ENCODE measurements at places on chromosomes 13 and 19.

DNA sequence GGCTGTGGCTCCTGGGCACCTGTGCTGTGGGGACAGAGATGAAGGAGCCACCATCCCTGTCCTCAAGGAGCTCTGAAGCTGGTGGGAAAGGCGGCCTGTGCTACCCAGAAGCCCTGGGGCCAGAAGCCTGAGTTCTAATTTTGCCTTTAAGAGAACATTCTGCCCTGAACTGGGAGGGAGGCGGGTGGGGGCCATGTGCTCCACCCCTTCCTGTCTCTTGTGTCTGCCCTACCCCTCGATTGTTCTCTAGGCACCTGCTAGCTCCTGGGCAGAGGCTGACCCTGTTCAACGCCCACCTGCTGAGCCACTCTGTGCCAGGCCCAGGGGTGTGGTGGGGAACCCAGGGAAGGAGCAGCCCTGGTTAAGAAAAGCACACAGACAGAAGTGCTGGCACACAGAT is 5.9 kb downstream of the TRAPPC6A start:
- DNase-seq, result no peak

DNA sequence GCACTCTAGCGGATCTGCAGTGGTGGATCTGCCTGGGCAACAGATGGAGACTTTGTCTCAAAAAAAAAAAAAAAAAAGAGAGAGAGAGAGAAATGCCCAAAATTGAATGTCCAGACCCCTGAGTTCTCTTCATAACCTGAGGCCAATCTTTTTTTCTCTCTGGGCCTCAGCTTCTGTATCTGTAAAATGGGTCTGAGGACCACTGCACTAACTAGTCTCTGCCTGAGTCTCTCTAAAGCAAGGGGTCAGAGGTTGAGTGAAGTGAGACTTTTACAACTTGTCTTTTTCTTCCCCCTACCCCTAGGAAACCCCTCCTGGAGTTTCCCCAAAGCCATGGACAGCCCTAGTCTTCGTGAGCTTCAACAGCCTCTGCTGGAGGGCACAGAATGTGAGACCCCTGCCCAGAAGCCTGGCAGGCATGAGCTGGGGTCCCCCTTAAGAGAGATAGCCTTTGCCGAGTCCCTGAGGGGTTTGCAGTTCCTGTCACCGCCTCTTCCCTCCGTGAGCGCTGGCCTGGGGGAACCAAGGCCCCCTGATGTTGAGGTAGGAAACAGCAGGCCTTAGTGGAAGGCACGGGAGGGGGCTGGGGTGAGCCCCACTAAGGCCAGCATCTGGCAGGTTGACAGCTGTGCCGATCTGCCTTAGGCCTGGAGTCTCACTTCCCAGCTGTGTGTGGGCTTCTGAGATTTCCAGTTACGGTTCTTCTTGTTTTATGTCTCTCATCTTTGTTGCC is 1.8 kb downstream of the TMEM91 start:
- DNase-seq, result no peak

- DNase-seq, result no peak
Observed at GRCh38 chr13:80235166-80235966, 105.6 kb downstream of the SPRY2 start.

- no peak for DNase-seq
Observed at GRCh38 chr19:2199215-2199614, 35.5 kb downstream of the DOT1L start.

GRCh38 chr19:38513762-38514167 is 80.3 kb downstream of the RYR1 start:
- DNase-seq, result no peak

GRCh38 chr19:55377356-55378131 is 918 bp downstream of the TMEM190 start:
- DNase-seq, result no peak

GRCh38 chr13:35472323-35472881 is 4.1 kb downstream of the MAB21L1 start:
- no peak for DNase-seq

DNA sequence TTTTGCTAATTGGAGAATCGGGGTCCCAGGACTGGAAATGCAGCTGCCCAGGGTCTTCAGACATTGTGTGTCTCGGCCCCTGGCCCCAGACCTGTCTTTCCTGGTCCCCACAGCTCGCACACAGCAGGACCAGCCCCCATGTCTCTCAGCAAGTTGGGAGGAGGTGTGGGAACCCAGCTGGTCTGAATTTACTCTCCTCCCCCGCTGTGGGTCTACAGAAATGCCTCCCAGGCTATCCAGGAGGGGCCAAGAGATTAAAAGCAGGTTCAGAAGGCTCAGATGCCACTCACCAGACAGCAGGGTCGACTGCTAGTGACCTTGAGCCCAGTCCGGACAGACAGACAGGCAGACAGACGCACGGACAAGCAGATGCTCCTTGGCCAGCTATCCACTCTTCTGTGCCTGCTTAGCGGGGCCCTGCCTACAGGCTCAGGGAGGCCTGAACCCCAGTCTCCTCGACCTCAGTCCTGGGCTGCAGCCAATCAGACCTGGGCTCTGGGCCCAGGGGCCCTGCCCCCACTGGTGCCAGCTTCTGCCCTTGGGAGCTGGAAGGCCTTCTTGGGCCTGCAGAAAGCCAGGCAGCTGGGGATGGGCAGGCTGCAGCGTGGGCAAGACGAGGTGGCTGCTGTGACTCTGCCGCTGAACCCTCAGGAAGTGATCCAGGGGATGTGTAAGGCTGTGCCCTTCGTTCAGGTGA is at the start of gene DAND5:
DAND5 (plus strand) TSS at position 285 of the 697 bp plus-strand sequence; CDS start at position 370, 85 bp downstream.
- DNase-seq, result no peak

- no peak for DNase-seq
Observed at GRCh38 chr13:23460309-23460708, 26.8 kb upstream of the SACS start.

- no peak for DNase-seq
Observed at GRCh38 chr13:91115776-91116175, 231.7 kb upstream of the MIR17HG start.

GRCh38 chr19:39825093-39825463 is 8.9 kb downstream of the DYRK1B start:
- no peak for DNase-seq

DNA sequence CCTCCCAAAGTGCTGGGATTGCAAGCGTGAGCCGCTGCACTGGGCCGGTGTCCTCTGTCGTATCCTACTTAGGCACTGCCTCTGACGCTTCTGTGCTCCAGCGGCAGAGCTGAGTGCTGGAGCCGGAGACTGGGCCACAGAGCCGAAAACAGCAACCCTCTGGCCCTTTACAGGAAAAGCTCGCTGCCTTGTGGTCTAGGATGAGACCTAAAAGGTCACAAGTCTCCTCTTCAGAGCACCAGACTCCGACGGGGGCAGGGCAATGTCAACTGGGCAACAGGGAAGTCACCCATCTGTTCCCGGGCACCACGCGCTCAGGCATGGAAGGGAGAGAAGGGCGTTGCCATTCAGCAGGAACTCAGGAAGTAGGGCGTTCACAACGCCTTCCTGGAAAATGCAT is 91.7 kb downstream of the GADD45B start:
- no peak for DNase-seq

GRCh38 chr13:106527826-106528225 is 7.6 kb downstream of the EFNB2 start:
- DNase-seq, result no peak

All from stimulated activated CD8-positive, alpha-beta memory T cell treated with anti-CD3 and anti-CD28 coated beads, Interleukin-7, amount 100 ng/mL, for 48 hours (primary cell).